ENCODE measurements at places on chromosomes 6 and 20.

DNA sequence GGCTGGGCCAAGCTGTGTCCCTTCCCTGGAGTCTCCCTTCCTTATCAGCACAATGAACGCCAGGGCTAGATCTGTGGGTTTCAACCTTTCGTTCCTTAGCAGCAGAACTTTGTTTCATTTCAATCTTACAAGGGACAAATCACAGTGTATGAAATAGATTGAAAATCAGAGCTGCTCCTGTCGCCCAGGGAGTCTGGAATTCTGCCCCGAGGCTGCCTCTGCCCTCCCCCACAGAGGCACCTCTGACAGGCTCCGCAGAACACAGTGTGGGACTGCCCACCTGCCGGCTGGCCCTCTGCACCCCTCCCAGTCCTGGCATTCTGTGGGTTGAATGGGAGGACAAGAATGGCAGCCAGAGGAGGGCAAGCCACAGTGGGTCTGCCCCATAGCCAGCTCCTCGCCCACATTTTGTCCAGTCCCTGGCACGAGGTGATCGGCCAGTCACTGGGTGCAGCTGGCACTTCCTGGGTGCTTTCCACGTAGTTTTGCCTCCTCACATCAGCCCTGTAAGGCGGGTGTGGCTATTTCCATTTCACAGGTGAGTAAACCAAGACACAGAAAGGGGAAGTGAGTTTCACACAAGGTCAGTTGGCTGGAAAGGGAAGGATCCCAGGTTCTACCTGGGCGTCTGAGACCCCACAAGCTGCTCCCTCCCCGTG, 26.1 kb downstream of the MANBAL start:
- DNase-seq = no peak

DNA sequence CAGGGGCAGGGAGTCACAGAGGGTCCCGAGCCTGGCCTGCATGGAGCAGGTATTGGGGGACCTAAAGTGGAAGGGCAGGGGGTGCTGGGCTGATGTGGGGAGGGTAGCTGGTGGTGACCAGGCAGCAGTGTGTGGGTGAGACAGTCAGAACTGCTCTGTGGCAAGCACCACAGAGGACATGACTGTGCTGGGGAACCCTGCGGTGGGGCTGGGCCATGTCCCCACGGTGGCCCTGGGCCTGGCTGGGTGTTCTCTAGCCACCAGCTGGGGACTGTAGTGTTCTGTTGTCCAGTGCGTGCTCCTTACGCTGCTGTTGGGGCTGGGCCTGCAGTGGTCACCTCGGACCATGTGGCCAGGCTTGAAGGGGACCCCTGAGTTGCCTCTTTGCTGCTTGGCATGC, 3.6 kb downstream of the SS18L1 start:
- DNase-seq = no peak

GRCh38 chr6:161270116-161270515, 3.7 kb downstream of the AGPAT4 start:
- no peak for DNase-seq

DNA sequence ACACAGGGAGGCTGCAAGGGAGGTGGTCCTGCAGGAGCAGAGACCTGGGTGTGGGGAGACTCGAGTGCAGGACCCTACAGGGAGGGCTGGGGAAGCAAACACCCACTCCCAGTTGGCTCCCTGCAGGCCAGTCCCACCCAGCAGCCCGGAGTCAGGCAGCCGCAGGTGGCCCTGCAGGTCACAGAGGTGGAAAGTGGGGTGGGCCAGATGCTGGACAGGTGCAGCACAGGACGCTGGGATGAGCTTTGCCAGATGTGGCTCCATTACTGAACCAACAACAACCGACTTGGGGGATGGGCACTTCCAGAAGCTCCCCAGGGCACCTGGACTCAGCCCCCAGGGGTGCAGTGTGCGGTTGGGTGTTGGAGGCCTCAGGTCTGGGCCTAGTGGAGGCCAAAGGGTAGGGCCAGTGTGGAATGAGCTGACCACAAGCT, 26.6 kb upstream of the MYT1 start:
- DNase-seq = no peak

DNA sequence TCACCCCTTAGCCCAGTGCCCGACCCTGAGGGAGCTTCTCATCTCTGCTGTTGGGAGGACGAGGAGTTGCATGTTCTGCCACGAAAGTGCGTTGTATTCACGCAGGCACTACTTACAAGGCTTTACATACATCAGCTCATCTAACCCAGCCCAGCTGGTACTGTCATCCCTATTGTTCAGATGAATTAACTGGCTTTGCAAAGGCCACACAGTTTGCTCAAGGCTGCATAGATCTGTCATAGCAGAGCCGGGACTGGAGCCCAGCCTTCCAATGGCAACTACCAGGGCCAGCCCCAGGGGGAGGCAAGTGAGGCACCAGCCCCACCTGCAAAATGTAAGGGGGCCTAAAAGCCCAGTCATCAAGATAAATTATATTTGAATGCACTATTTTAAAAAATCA, 257.6 kb downstream of the NFATC2 start:
- no peak for DNase-seq

DNA sequence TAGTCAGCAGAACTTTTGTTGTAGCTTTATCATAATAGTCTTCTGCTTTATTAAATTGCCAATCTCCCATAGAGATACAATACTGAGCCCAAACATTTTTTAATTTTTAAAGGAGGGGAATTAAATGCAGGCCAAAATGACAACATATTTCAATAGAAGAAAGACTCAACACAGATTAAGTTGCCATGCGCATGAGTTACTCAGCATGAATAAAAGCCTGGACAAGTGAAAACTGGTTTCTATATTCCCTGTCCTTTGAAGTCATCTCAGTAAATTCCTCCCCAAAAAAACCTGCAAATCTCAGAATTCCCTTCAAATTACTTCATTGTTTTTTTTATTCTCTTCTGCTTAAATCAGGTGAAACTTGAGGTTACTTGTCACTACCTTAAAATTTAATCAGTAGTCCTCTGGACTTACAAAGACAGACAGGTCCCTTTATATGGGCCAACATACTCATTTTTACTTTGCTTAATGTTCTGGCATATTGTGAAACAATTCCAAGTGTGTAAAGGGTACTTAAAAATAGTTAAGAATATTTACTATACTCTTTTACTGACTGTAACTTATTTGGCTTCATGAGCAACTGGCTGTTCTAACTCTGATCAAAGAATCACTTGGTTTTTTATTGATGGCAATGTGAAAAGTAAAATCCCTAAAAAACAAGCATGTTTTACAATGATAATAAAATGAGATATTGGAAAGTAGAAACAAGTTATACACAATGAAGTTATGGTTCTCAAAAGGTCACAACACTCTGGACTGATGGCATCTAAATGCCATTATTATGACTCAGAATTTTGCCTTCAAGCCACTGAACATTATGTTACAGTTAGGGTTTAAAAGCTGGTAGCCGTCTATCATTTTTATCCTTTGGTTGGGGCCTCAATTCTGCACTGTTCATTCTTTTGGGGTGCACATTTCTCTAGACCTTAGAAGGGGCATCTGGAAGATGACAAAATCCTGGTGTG, 49.9 kb upstream of the COL21A1 start:
- no peak for DNase-seq
